ENCODE measurements at places on chromosomes 12 and 14. TPM values are rescaled to one million over a fixed set of nuclear protein-coding genes. Genes with fewer than 3 reads are reported as not detected.

CDK4 gene
- 293 TPM for total RNA-seq

DNA sequence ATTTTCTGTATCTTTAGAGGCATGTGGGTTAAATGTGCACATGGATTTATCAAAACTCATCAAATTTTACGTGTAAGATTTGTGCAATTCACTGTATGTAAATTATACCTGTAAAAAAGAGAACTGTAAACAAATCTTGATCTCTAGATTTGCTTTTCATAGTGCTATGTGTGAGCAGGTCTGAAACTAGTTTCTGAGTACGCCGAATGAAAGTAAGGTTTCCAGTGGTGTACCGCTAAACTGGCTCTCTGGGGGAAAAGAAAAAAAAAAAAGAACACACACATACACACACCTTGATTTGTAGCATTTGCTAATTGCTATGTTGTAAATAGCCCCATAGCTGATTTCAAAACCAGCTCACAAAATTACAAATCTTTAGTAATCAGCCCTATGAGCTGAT lies 8.6 kb upstream of the SLC41A2 start:
- H3K27me3 ChIP-seq = peaks cover 20% of the 10 kb centered on the region
- no peak overlapping the region for H3K4me3 ChIP-seq
- no peak for DNase-seq
- no peak overlapping the region for H3K27ac ChIP-seq
- H3K36me3 ChIP-seq = no peaks in the 10 kb centered on the region

GRCh38 chr14:33414041-33414440 lies 475.4 kb downstream of the NPAS3 start:
- no peak for DNase-seq
- H3K4me1 ChIP-seq = no peaks in the 10 kb centered on the region
- no peaks in the 10 kb centered on the region for H3K36me3 ChIP-seq
- no peaks in the 10 kb centered on the region for H3K27me3 ChIP-seq
- H3K27ac ChIP-seq = no peak overlapping the region

DNA sequence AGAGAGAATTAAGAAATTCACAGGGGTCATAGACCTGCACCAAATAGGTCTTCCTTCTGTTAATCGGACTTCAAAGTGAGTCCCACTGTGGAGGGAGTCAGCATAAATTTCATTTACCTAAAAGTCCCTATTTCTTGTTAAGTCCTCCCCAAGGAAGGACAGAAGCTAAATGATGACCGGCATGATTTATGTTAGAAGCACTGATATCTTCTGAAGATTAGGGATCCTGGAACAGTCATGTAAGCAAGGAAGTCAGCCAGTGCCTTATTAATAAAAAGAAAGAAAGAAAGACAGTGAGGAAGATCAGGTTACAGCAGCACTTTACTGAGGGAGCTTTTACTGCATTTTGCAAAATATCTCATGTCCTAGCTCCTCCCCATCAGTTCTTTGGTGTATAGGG lies 287.5 kb downstream of the FOXG1 start:
- no peaks in the 10 kb centered on the region for H3K27me3 ChIP-seq
- no peaks in the 10 kb centered on the region for H3K36me3 ChIP-seq
- H3K4me1 ChIP-seq = no peaks in the 10 kb centered on the region
- no peak overlapping the region for H3K4me3 ChIP-seq
- DNase-seq = no peak

DNA sequence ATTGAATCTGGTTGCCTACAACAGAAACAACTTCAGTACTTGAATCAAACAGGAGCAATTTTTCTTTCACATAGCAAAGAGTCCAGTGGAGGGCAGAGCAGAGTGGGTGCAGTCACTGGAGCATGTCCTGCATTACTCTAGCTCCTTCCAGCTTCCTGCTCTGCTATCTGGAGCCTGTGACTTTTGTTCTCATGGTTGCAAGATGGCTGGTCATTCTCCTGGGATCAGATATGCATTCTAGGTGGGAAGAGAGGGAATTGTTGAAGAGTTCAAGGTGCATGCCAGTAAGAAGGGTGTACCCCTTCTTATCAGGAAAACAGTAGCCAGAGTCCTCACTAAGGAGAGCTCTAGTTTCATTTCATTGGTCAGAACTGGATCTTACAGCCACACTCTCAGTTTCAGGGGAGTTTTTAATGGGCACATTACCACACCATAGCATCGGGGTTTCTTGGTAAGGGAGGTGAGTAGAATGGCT lies 8.0 kb downstream of the IFT43 start:
- no peaks in the 10 kb centered on the region for H3K27me3 ChIP-seq
- H3K27ac ChIP-seq = no peak overlapping the region
- H3K4me3 ChIP-seq = no peak overlapping the region
- DNase-seq = no peak
- H3K36me3 ChIP-seq = peaks cover 44% of the 10 kb centered on the region

MANSC4 gene
- total RNA-seq = not detected

KCNK10 gene
- total RNA-seq = under 0.01 TPM

DNA sequence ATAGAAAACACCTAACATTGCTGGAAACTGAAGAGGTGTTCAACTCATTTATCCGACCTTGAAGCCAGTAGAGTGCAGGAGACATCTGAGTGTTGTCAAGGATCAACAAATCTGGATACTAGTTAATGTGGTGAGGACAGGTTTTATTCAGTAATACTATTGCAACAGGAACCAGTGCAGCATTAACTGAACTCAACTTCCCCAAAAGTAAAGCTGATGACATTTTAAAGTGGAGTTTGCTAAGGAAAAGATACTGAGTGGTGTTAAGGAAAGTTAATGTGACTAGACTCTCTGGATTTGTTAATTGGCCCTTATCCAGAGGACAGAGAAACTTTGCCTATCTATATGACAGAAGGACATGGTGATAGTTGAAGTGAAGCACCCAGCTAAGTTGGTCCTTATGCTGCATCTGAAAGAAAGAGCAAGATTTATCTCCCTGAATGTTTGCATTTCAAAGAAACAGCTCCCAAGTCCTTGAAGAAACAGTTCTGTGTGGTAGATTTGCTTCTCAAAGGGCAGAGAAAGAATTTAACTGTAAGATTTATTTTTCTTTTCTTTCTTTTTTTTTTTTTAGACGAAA lies 1.2 kb upstream of the CLEC7A start:
- no peak for DNase-seq
- no peak overlapping the region for H3K4me3 ChIP-seq
